Natural killer cell (primary cell): ENCODE measurements at places on chromosomes 12 and 14.

- DNase-seq, result peak; percentile 4
These were observed 120.0 kb downstream of the PRICKLE1 start for GRCh38 chr12:42469355-42470175.

- DNase-seq, result no peak
These were observed 4.3 kb downstream of the COQ10A start for GRCh38 chr12:56271031-56271430.

DNA sequence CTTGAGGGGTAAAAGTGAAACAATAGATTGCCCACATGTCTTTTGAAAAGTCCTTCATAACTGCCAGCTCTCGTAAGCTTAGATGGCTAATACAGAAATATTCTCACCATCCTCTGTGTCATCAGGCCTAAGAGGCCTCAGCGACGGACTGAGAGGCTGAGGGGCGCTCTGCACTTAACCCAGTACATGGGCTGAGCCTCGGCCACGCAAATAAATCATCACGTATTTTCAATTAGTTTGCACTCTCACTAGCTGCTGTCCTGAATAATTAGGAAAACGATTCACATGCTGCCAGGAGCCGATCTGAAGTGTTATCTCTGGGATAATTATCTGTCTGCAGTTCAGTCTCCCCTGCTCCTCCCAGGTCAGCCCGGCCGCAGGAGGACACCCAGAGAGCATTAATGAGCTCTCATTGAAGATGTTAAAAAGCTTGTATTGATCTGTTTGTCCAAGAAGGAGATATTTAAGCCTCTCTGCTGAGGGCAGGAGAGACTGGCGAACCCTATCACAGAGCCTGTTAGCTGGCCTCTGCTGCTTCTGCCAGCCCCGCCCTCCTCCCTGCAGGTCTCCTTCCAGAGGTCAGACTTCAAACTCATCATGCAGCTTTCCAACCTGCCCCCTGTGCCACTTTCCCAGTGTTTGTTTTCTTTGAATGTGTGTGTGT is 1051.3 kb downstream of the VRK1 start:
- DNase-seq, result no peak

DNA sequence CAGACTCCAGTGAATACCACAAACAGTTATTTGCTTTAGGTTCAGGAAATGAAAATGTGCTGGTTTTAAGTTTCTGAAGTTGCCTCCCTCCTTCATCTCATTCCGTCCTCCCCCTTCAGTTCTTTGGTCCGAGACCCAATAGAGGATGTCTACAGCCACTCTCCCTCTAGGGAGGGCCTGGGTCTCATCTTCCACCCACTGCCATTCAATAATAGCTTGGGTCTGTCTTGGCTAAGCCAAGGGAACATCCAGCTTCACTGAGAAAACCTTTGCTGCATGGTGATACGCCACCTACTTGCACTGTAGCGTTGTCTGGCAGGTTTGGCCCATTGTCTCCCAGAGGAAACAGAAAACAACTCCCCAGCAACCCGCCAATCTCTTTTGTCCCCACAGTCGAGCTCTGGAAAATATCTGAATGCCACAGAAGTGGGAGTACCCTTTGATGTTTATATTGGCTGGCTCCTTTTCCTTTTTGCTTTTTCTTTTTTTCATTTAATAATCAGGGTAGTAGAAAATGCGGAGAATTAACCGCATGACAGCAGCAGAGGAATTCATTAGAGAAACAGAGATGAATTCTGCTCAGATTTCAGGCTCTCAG is 380.1 kb downstream of the RAD51B start:
- no peak for DNase-seq

- no peak for DNase-seq
These were observed 102.2 kb downstream of the ARF6 start for GRCh38 chr14:49994951-49995561.

GRCh38 chr14:102917469-102918211 is 4.8 kb upstream of the AMN start:
- DNase-seq, result peak; percentile 38

DNA sequence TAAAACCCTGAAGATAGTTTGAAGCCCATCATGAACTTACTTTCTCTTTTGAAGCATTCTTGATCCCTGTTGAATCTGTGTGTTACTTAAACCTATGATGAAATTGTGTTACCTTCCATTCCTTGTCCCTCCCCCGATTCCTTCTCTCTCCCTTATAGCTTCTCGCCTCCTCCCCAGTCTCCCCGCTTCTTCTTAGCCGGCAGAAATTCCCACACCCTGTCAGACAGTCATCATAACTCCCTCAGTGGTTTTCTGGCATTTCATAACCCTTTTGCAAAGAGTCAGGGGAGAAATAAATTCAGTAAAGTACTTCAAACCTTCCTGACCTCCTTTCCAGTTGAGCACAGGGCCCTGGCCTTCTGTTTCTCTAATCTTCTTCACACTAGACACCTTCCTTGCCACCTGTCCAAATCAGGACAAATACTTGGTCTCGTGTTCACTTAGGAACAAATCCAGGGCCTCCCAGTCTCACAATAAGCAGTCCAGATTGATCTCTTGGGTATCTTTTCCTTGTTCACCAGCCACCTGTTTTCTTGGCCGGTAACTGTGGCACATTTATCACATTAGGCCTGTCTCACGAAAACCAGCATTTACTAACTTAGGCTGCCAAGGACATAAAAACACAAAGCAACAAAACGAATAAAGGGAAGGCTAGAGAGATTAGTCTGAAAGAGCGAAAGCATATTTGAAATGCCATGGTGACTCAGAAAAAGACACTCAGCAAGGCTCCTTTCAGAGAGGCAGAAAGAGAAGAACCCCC is 355.9 kb downstream of the TMTC2 start:
- no peak for DNase-seq

DNA sequence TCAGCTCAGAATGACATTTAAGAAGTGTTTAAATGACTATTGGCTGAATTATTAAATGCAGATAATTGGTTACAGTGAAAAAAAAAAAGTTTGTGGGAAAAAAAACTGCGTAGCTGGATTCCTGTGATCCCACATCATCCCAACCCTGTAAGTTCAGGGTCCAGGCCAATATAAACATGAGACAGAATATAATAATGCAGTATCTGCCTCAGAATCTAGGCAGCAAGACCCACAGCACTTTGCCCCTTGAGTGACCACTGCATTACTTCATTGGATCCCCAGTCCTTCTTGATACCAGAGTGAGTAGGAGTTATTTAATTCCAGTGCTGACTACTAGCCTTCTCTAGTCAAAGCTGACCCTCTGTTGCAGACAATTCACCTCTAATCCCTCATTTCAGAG is 272.6 kb downstream of the CCER1 start:
- no peak for DNase-seq

GRCh38 chr12:115060477-115061168 is 376.6 kb upstream of the TBX3 start:
- no peak for DNase-seq

- DNase-seq, result no peak
These were observed 54.3 kb downstream of the PRMT8 start for GRCh38 chr12:3545121-3545796.

GRCh38 chr12:45730348-45731189 is 1.1 kb downstream of the ARID2 start:
- DNase-seq, result peak; percentile 61

DNA sequence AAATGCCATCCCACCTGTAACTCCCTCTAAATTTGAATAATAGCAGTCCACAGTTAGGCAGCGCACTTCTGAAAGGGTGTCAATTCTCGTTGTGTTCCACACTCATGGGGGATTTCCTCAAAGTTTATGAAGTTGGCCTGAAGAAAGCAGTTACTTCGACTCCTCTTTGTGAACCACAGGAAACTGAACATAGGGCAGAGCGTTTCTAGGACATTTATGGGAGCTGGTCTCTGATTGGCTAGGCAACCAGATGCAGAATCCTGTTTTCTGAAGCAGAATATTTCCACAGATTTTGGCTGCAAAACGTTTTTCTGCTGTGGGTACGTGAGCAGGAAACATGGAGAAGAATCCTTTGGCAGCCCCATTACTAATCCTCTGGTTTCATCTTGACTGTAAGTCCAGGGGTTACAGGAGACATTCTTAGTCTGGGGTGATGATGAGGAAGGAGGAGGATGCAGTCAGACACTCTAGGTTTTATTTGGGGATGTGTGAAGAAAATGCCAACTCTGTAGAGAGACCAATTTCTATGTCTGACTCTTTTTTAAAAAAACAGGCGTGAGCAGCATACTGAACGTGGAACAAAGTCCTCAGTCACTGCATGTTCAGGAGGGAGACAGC is 431.5 kb upstream of the OR4E1 start:
- DNase-seq, result no peak

GRCh38 chr12:94710933-94711332 is 60.6 kb upstream of the TMCC3 start:
- peak; percentile 49 for DNase-seq

DNA sequence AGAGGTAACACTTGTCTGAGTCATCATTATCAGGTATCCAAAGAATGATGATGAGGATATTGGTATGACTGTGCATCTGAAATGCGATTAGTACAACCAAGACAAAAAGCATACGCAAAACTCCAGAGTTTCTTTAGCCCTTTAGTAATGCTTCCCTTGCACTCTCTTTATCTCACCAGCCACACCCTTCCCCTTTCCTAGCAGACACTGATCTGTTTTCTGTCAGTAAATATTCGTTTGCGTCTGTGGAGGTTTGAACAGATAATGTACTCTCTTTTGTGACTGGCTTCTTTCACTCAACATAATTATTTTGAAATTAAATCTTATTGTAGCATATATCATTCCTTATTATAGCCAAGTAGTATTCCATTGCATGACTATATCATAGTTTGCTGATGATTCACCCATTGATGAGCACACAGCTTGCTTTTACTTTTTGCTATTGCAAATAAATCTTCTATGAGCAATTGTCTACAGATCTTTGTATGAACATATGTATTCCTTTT is 775.7 kb downstream of the SLC6A15 start:
- no peak for DNase-seq

DNA sequence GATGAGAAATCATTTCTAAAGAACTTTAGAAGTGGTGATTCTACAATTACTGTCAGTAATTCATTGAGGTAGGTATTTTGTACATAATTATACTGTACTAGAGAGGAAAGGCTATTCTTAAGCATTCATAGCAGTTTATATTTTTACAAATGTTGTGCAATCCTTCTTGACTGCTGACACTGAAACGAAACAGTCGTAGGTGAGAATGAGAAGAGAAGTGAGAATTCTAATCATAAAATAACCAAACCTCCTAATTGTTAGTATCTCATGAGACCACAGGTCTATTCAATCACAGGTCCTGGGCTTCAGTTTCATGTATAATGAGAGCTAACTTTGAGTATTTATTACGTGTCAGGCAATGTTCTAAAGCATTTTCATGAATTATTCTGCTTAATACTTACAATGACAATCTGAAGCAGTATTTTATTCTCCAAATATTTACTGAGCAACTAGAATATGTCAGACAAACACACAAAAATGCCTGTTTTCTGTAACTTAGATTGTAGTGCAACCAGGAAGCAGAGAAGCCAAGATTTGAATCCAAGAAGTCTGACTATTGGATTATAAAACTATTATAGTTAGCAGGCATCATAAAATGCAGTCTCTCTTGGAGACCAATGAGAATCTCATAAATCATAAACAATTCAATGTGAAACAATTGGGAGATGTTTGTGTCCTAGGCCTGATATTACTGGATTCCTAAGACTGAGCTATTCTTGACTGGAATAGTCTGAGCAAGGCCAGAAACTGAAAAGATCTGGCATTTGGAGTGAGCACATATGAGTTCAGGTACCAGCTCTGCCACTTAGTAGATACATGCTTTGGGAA is 24.3 kb downstream of the RERG start:
- no peak for DNase-seq

DNA sequence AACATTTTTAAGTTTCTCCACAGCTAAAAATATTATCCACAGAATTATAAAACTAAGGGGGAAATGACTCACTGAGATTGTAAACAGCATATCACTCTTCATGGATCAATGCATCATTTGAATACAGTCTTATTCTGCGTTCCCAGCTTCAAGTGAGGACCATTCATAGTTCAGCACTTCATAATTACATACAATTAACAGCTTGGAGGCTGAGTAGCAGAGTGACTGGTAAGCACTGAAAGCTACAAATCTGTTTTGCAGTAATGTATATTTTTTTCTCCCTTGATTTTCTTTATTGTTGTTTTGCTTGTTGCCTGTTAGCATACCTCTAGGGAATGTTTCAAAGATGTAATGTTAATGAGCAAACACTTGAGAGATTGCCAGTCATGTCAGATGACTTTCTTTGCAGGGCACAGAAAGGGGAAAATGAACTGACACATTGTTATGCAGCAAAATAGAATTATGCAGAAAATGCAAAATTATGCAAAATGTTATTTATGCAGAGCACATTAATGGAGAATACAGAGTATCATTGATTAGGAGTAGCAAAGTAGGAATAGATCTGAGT is 138.6 kb downstream of the RPS29 start:
- DNase-seq, result no peak
